Activated CD4-positive, alpha-beta memory T cell treated with anti-CD3 and anti-CD28 coated beads, Interleukin-2, amount 10 ng/mL, durations not matched to agents 7 days and 5 days (primary cell): ENCODE measurements at places on chromosomes 3 and 15. TPM values are rescaled to one million over a fixed set of nuclear protein-coding genes. Genes with fewer than 3 reads are reported as not detected.

DNA sequence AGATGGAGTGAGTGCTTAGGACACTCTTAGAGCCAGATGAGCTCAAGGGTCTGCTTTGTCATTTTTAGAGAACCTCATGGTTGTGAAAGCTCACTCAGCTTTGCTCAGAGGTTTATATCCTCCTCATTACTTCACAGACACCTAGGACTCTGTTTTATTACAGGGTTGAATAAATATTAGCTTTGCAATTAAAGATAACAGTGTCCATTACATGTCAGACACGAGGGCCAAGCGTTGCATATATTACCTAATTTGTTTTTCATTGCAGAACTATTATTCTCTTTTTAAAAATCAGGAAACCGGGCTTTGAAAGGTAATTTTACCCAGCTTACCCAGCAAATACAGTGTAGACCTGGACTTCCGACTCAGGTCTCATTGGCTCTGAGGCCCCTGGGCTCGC is 16.1 kb downstream of the MAP6D1 start:
- no peak overlapping the region for H3K4me3 ChIP-seq
- H3K4me1 ChIP-seq = peaks cover 1% of the 10 kb centered on the region
- no peak overlapping the region for H3K27ac ChIP-seq
- H3K36me3 ChIP-seq = peaks cover 66% of the 10 kb centered on the region
- DNase-seq = no peak

DNA sequence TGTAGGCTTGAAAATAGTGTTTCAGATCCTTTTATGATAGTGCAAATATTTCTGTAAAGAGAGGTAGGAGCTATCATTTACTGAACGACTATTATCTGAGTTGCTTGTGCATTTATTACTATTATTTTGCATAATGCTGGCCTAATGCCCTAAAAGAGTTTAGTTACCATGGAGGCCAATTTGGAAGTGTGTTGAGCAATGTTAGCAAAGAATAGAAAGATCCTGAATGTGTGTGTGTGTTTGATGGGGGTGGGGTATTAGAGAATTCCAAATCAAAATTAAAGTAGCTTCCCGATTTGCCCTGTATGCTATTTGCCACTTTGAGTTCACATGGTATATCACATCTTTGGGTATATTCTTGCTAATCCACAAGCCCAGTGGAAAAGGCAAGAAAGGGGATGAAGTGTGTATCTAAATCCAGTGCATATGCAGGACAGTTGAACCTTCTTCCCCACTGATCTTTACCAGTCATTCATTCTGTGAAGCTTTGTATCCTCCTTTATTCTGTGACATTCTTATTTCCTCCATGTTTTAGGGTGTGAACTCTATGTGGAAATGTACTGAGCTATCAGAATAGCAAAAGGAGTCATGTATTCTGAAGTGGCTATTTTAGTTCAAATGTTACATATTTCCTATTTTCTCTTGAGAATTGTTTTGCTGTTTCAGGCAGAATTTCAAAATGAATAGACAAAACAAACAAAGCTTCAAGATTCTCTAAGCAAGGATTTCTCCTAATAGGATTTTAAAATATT is 45.7 kb upstream of the PLSCR5 start:
- no peak for DNase-seq
- H3K27ac ChIP-seq = no peak overlapping the region
- no peak overlapping the region for H3K4me3 ChIP-seq

DNA sequence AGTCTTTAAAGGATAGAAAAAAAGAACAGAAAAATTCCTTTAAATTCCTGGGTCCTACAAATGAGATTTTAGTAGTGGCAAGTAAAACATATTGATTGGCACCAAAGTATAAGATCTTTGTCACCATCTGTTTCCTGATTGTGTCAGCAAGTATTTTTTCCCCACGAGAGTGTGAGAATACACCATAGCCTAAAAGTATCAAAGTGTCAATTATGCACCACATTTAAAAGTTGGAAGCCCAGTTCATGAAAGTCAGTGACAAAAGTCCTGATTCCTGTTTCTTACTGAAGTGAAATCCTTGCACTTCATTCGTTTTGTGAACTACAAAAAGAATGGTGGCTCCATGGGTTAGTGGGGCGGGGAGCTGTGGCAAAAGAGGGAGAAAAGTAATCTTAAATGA is 83.8 kb upstream of the DPH6 start:
- no peak for DNase-seq
- peaks cover 6% of the 10 kb centered on the region for H3K27me3 ChIP-seq
- H3K27ac ChIP-seq = no peak overlapping the region
- no peaks in the 10 kb centered on the region for H3K36me3 ChIP-seq
- no peak overlapping the region for H3K4me3 ChIP-seq

DNA sequence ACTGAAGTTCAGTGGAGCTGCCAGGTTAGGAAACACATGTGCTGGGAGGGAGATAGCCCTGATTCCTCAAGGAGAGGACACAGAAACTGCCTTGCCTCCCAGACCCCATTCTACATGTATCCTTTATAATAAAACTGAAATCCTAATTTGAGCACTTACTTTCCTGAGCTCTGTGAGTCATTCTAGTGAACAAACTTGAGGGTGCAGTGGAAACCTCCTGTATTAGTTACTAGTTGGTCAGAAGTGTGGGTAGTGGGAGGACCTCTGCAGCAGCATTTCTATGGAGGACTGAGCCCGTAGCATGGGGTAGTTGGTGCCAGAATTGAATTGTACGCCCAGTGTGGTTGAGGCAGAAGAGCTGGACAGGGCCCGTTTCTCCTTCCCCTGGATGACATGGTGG is 23.9 kb downstream of the ATP1B3 start:
- peaks cover 29% of the 10 kb centered on the region for H3K4me1 ChIP-seq
- H3K27me3 ChIP-seq = no peaks in the 10 kb centered on the region
- DNase-seq = no peak
- H3K27ac ChIP-seq = no peak overlapping the region

- H3K4me1 ChIP-seq = no peaks in the 10 kb centered on the region
- H3K36me3 ChIP-seq = no peaks in the 10 kb centered on the region
- no peak overlapping the region for H3K27ac ChIP-seq
Measured at GRCh38 chr3:189776149-189776824, 145.1 kb downstream of the TP63 start.

The TRPM7 gene
- 40.2 TPM for total RNA-seq

The HRH1 gene
- 0.95 TPM for total RNA-seq

The MNS1 gene
- total RNA-seq = not detected

The GPR62 gene
- total RNA-seq = not detected

The CYP19A1 gene
- total RNA-seq = not detected
